ENCODE measurements at places on chromosomes 7 and 10.

DNA sequence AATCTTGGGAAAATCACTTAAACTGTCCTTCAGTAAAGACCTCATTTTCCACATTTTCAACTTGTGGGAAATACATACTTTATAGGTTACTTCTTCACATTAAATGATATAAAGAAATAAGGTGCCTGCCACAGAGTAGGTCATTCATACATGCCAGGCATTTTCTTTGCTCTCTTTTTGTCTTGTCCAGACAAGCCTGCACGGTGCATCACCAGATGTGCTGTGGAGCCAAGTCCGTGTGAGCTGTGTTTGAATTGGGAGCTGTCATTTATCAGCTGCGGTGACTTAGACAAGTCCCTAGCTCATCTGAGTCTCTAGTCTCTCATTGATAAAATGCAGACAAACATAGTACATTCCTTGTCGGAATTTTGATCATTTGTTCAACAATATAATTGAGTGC lies 432.9 kb downstream of the SORCS3 start:
- no peak for DNase-seq

DNA sequence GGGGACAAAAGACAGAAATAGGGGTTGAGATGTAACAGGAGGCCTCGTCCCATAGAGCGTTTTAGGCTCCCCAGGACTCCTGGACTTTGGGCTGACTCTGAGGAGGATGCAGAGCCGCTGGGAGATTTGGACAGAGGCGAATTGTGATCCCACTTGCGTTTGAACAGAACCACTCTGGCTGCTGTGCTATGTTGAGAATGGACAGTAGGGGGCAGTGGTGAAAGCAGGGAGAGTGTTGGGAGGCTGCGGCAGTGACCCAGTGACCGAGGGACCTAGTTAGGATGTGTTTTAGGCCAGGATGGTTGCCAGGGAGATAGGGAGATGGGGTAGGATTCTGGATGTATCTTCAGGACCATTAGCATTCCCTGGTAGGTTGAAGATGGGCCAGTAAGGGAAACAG lies 271.6 kb downstream of the CCDC3 start:
- DNase-seq, result no peak

- no peak for DNase-seq
These were observed 1.4 kb downstream of the FAM3C start for GRCh38 chr7:121394709-121395140.

- peak; percentile 46 for DNase-seq
These were observed 134.3 kb downstream of the PRKCQ start for GRCh38 chr10:6445671-6446316.

- no peak for DNase-seq
These were observed 213.4 kb downstream of the AUTS2 start for GRCh38 chr7:69811476-69812308.

DNA sequence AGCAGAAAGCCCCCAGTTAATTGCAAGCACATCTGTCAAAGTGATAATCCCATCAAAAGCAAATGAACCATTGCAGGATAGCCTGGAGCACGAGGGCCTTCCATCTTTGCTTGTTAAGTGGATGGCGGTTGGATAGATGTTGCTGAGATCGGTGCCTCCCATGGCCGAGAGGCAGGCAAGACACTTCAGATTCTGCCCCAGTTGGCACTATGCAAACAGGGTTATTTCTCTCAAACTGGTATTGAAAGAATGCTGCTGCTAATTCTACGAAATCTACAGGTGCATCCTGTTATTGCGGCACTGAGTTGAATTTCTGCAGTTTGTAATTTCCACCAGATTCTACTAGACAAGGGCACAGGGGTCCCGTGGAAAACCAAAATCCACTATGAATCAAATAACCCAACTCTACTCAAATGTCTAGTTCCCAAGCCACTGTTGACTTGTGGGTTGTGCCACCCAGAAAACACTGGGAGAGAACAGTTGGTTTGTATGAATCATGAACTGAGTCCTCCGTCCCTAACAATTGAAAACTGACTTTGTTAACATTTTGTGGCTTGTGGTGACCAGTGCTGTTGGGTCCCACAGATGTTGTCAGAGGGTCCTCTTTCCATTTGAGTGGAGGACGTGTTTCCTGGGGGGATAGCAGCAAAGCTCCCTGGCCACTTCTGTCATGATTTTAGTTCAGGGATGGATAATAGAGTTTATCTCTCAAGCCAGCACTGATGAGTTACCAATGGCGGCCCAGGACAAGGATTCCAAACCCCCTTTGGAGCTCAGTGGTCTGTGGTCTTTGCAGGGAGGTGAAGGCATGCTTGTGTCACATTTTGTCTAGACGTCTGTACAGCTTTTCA lies 7.1 kb upstream of the IL2RA start:
- DNase-seq, result no peak

GRCh38 chr7:133155146-133155545 lies 73.3 kb upstream of the CHCHD3 start:
- no peak for DNase-seq
